Stimulated activated CD8-positive, alpha-beta memory T cell treated with anti-CD3 and anti-CD28 coated beads, Interleukin-4, amount 100 ng/mL, for 24 hours (primary cell): ENCODE measurements at places on chromosomes 1 and 21.
A peak's percentile ranks its signal among the peaks of the same experiment; 100 is the strongest.

DNA sequence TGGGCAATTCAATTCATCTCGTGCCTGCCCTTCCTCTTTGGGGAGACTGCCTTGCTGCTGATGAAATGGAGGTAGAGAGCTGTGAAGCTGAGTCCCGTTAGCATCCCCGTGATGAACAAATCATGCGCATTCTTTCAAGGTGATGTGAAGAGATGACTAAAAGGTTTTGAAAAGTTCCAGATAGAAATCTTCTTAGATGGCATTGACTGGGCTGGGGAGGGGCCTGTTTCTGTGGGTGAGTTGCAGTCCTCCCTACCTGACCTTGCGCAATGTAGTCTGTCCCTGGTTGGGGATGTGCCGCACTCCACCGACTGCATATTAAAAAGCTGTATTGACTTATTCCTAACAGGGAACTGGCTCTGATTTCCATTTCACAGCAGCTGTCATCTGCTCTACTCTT is 49.6 kb downstream of the ST6GALNAC3 start:
- DNase-seq: no peak

DNA sequence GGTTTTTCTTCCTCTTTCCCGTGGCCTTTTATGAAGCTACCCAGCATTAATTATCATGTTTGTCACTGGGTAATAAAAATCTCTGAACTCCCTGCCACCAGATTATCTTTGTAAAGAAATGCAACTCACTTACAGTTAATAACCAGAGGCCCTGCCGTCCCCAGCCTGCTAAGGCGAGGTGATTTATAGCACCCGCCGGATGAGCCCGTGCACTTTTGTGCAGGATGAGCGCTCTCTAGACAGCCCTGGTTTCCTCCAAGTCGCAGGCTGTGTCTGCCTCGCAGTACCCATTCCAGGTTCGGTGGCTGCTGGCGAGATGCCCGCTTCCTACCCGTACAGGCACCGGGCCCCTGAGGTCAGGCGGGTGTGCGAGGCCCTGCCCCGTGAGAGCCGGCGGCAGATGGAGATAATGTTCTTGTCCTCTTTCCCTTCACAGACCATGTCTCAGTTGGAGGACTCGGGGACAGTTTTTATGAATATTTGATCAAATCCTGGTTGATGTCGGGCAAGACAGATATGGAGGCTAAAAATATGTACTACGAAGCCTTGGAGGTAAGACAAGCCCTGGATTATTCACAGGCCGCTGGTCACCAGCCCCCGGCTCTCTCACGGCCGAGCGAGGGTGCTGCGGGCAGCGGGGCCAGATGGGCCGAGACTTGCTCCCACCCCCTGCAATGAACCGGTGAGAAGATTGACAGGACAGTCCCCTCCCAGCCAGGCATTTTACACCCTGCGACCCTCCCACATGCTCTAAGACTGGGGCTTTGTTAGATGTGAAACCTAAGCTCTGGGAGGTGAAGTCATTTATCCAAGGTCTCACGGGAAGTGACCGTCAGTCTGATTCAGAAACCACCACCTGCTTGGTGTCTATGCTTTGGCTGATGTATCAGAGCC is 28.5 kb upstream of the SELENON start:
- no peak for DNase-seq

- DNase-seq: no peak
Measured at GRCh38 chr1:182651339-182651724, 33.1 kb downstream of the RGS8 start.

GRCh38 chr1:101567582-101568189 is 330.9 kb downstream of the S1PR1 start:
- DNase-seq: peak; percentile 23

DNA sequence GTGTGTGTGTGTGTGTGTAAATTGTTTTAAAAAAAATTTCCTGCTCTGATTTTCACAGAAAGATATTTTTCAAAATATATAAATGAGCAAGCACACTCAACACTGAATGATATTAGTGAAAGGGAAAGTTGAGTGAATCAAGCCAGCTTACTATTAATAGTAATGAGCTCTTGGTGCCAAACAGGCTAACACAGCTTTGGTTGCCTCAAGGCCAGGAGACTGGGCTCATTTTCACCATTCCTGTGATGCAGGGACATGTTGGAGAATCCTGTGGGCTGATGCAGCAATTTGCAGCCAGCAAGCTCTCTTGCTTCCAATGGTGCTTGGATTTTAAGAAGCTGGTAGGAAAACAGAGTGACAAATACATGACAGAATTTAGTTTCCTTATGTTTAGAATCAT is 30.2 kb downstream of the PLA2G4A start:
- no peak for DNase-seq
